ENCODE measurements at places on chromosomes 7 and 10.
A peak's percentile ranks its signal among the peaks of the same experiment; 100 is the strongest.

DNA sequence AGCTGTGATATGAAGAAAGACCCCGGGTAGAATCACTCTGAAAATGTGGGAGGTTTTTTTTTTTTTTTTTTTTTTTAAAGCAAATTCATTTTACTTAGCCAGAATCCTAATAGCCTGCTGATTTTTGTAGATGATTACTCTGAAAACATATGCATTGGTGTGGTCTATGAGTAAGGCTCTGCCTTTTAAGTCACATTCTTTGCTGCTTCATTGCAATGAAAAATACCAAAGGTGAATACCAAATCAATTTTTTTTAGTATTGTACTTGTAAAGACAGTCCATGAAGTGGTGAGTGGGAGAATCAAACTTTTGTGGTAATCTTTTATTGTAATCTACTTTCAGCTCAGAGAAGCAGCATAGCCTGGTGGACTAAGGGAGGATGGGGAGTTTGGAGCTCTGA lies 130.3 kb downstream of the SDK1 start:
- no peak overlapping the region for H3K27ac ChIP-seq
- no peaks in the 10 kb centered on the region for H3K36me3 ChIP-seq
- H3K4me1 ChIP-seq, result peaks cover 7% of the 10 kb centered on the region
- no peaks in the 10 kb centered on the region for H3K27me3 ChIP-seq
- H3K4me3 ChIP-seq, result no peak overlapping the region

DNA sequence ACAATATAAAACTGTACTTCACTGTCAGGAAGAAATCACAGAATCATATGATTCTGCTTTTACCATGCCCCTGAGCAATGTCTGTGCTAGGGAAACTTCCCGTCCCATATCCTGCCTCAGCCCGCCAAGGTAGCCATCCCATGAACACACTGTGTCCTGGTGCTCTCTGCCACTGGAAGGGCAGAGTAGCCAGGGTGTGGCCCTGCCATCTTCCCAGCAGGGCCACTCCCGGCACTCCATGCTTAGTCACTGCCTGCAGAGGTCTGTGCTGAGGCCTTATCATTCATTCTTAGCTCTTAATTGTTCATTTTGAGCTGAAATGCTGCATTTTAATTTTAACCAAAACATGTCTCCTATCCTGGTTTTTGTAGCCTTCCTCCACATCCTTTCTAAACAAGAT lies 31.8 kb downstream of the AP3M1 start:
- no peak overlapping the region for H3K27ac ChIP-seq
- DNase-seq, result no peak

GRCh38 chr7:143305423-143306070 lies 10.4 kb upstream of the CLCN1 start:
- no peak overlapping the region for H3K27ac ChIP-seq
- no peak overlapping the region for H3K4me3 ChIP-seq
- peak; percentile 50 for DNase-seq
- H3K27me3 ChIP-seq, result no peaks in the 10 kb centered on the region

GRCh38 chr7:290554-291372 lies 793 bp downstream of the FOXL3 start:
- no peak overlapping the region for H3K4me3 ChIP-seq
- H3K36me3 ChIP-seq, result no peaks in the 10 kb centered on the region
- DNase-seq, result no peak

GRCh38 chr10:62183857-62184795 lies 84.5 kb downstream of the RTKN2 start:
- H3K27me3 ChIP-seq, result no peaks in the 10 kb centered on the region
- H3K36me3 ChIP-seq, result no peaks in the 10 kb centered on the region
- DNase-seq, result no peak
- no peak overlapping the region for H3K27ac ChIP-seq
- H3K4me3 ChIP-seq, result no peak overlapping the region

DNA sequence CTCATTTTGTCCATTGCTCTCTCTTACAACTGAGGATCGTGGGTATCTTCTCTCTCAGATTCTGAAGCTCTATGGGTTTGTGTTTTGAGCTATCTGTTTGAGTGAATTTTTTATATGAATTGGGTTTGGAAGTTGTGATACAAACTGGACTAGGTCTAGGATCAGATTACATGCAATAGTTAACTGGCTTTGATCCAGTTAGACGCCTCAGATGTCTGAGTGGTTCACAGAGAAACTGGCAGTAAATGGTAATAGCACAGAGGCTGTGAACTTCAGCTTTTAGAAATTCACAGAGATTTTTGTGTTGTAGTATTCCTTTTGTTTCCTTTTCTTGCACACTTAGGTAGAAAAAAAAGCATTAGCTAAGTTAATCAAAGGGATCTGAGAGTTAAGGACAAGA lies 12.7 kb upstream of the DNMBP start:
- no peak overlapping the region for H3K27ac ChIP-seq
- H3K4me1 ChIP-seq, result no peaks in the 10 kb centered on the region
- H3K27me3 ChIP-seq, result no peaks in the 10 kb centered on the region
- DNase-seq, result no peak

GRCh38 chr10:45238896-45239295 lies 76.5 kb downstream of the OR13A1 start:
- no peak overlapping the region for H3K4me3 ChIP-seq
- no peaks in the 10 kb centered on the region for H3K4me1 ChIP-seq
- DNase-seq, result no peak
- H3K27ac ChIP-seq, result no peak overlapping the region

DNA sequence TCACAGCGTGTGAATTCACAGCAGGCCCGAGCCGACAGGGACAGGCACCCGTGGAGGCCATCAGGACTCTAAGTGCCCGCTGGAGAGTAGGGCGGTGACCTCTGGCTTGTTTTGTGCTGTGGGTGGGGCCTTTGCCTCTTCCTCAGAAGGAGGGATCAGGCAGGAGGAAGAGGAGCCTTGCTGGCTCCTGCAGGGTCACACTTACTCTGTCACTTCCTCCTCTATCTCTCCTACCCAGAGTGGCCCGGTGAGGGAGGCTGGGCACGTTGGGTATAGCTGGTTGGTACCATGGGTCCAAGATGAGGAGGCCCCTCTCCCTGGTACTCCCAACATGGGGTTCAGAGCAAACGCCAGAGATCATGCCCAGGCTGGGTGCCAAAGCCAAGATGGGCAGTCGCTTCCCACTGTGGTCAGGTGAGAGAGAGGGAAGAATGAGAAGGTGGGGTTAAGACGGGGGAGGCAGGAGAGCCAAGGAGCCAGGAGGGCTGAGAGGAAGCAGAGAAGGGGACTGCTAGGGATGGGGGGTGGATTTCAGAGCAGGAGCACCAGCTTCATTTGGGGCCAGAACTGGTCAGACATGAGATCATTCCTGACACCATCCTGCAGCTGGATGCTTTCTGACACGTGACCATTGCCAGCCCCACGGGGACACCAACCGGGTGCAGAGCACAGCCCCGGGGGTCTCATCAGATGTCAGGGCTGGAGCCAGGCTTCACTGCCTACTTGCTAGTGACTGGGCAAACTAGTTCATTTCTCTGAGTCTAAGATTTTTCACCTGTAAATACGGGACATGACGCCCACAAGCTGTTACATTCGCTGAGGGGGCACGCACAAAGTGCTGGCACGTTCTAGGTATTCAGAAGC lies 54.8 kb upstream of the CACUL1 start:
- DNase-seq, result no peak
- no peaks in the 10 kb centered on the region for H3K27me3 ChIP-seq
- H3K27ac ChIP-seq, result no peak overlapping the region
- H3K36me3 ChIP-seq, result no peaks in the 10 kb centered on the region
- H3K4me3 ChIP-seq, result no peak overlapping the region

DNA sequence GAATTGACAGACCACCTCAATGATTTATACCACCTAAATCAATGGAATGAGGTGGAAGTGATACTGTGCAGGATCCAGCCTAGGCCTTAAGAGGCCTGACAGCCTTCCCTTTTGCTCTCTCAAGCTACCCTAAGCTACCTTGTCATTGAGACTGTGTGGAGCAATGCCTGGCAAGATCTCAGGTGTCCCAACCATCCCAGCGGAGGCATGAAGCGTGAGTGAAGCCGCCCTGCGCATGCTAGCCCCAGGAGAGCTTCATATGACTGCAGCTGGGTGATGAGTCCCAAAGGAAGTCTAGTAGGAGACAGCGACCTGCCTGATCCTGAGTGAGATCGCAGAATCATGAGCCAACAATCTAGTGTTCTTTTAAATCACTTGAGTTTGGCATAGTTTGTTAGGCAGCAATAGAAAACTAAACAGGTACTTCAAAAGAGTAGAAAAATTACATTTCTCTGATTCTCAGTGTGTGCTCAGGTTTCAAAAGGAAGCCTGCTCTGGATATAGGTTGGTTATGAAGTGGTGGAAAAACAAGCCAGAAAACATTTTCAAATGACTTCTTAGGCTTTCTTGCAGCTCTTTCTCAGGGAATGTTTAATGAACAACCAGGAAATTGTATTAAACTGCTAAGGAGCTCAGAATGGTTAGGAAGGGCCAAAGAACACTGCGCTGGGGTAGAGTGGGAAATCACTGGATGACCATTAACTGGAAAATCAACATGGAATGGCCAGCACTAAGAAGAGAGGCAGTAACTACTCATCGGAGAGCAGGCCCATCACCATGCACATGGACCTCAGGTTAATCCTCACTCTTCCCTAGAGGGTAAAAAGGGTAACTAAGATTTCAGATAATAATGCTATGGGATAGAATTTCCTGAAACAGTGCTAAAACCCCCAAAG lies 535.2 kb downstream of the PHTF2 start:
- H3K4me3 ChIP-seq, result no peak overlapping the region
- no peaks in the 10 kb centered on the region for H3K4me1 ChIP-seq
- DNase-seq, result no peak

GRCh38 chr10:17092986-17093803 lies 36.4 kb downstream of the CUBN start:
- H3K27ac ChIP-seq, result no peak overlapping the region
- no peaks in the 10 kb centered on the region for H3K36me3 ChIP-seq
- H3K4me1 ChIP-seq, result no peaks in the 10 kb centered on the region
- H3K4me3 ChIP-seq, result no peak overlapping the region
- no peak for DNase-seq
- H3K27me3 ChIP-seq, result no peaks in the 10 kb centered on the region

GRCh38 chr7:51244053-51244452 lies 72.6 kb downstream of the COBL start:
- no peak overlapping the region for H3K27ac ChIP-seq
- no peak for DNase-seq
- no peaks in the 10 kb centered on the region for H3K27me3 ChIP-seq
- no peak overlapping the region for H3K4me3 ChIP-seq
- H3K4me1 ChIP-seq, result no peaks in the 10 kb centered on the region

DNA sequence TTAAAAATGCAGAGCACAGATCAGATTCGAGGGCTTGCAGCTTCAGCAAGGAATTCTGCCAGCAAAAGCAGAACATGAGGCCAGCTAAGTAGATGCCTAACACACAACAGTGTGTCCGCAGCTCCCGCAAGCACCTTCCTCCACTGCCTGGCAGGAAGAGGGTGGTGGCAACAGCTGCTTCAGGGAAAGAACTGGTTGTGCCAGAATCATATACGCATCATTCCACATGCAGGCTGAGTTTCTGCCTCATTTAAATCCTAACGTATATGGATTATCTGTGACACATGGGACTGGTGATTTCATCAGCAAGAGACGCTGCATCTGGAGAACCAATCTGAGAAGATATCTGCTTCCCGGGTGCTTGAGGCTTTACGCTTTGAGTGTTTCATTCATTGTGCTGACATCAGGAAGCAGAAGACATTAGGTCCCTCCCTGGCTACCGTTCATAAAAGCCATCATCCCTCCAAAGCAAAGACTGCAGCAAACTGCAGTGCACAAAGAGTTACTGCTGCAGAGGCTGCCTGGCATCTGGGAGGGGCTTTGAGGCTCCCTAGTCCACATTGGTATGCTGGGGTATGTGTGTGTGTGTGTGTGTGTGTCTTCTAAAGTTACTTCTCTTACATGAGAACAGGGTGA lies 78.8 kb downstream of the FAM13C start:
- H3K4me3 ChIP-seq, result no peak overlapping the region
- H3K36me3 ChIP-seq, result no peaks in the 10 kb centered on the region
- peaks cover 5% of the 10 kb centered on the region for H3K4me1 ChIP-seq

- no peaks in the 10 kb centered on the region for H3K4me1 ChIP-seq
- H3K36me3 ChIP-seq, result no peaks in the 10 kb centered on the region
- no peak for DNase-seq
- H3K4me3 ChIP-seq, result no peak overlapping the region
- no peak overlapping the region for H3K27ac ChIP-seq
These were observed 131.9 kb downstream of the INSYN2A start for GRCh38 chr10:127064474-127064873.

All from tibial nerve (tissue), 4 donors.